ENCODE measurements at places on chromosomes 3 and 15.

GRCh38 chr3:185353823-185354614, 8.9 kb upstream of the MAP3K13 start:
- peak; percentile 11 for DNase-seq

DNA sequence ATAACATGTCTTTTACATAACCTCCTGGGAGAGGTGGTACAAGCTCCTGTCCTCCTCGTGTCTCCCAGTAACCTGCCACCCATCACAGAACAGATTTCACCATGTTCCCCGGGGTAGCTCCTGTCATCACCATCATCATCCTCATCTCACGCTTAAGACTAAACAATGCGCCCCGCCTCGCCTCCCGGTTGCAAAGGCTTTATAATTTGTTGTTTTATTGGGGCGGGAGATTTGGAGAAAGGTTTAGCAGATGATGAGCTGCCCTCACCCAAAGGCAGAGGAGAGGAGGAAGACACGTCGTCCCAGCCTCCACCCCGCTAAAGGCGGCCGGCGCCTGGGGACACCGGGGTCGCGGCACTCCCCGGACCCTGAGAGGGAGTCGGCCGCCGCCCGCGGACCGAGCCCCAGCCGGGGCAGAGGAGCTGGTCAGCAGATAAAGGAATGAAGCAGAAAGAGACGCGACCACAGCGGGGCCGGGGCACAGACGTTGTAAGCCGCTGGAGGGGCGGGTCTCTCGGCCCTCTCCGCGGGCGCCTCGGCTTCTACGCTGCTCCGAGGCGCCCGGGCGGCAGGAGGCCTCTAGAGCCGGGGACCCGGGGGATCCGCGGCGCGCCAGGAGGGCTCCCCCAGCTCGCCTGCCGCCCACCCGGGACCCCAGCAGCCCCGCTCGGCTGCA, 589 bp downstream of the HERC1 start:
- DNase-seq, result no peak

DNA sequence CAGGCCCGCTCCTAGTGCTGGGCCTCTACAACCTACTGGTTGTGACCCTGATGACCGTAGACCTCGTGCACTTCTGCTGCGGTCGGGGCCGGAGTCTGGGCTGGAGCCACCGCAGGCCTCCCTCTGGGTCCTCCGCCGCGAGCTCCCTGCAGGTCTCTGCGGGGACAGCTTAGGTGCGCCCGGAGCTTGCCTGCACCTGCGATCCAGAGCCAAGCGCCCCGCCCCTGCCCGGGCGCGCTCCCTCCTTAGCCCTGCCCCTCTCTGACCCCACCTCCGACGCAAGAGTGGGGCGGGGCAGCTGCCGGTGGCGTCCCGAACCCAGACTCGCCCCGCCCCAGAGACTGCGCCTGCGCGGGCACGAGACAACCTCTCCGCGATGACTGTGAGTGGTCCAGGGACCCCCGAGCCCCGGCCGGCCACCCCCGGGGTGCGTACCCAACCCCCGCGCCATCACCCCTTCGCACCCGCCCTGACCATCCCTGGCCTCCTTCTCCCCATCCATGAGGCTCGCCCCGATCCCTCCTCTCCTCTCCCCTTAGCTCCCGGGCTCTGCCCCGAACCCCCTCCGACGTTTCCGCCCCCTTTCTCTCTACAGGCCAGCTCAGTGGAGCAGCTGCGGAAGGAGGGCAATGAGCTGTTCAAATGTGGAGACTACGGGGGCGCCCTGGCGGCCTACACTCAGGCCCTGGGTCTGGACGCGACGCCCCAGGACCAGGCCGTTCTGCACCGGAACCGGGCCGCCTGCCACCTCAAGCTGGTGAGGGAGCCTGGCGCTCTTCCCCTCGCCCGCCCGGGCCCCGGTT, at the start of gene UNC45A:
Gene UNC45A (plus strand): TSS at position 337 of the 803 bp plus-strand sequence. CDS start 40 bp downstream, at position 377.
- peak; percentile 89 for DNase-seq

GRCh38 chr3:38163841-38164642, 1.3 kb upstream of the OXSR1 start:
- DNase-seq, result no peak

GRCh38 chr3:23662079-23662617, 143.6 kb upstream of the UBE2E1 start:
- no peak for DNase-seq

GRCh38 chr15:99095626-99096025, 9.3 kb upstream of the SYNM start:
- no peak for DNase-seq

DNA sequence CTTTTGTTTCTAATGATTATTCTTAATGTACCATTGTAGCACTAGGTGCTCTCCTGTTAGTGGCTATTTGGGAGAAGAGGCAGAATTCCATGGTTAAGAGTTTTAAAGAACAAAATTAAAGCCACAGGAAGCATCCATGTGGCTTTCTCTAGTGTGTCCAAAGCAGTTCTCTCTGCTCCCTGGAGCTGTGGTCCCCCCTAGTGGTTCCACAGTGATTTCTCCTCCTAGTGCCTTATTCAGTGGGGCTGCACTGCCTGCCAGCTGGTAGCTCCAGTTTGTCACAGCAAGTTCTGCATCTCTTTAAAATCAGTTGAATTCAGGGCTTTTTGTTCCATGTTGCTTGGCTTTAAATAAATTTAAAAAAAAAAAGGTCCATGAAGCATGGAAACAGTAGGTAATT, 39.6 kb upstream of the FAM98B start:
- no peak for DNase-seq

- no peak for DNase-seq
Measured at GRCh38 chr15:75738014-75738646, 25.5 kb upstream of the CSPG4 start.

GRCh38 chr3:13462822-13463221, 17.3 kb upstream of the HDAC11 start:
- DNase-seq, result no peak

- DNase-seq, result no peak
Measured at GRCh38 chr15:43998607-43999006, 171.8 kb downstream of the WDR76 start.

DNA sequence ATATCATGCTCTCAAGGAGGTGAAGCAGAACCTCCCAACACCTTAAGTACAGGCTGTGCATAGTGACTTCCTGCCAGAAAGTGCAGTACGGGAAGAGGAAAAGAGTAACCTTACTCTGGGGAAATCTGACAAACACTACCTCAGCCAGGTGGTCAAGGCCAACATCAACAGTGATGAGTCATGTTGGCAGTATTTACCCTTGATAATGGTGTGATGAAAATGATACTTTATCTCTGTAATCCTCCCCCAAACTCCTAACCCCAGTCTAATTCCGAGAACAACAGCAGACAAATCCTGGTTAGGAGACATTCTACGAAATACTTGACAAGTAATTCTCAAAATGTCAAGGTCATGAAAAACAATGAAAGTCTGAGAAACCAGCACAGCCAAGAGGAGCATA, 26.5 kb downstream of the ANKDD1A start:
- DNase-seq, result no peak

DNA sequence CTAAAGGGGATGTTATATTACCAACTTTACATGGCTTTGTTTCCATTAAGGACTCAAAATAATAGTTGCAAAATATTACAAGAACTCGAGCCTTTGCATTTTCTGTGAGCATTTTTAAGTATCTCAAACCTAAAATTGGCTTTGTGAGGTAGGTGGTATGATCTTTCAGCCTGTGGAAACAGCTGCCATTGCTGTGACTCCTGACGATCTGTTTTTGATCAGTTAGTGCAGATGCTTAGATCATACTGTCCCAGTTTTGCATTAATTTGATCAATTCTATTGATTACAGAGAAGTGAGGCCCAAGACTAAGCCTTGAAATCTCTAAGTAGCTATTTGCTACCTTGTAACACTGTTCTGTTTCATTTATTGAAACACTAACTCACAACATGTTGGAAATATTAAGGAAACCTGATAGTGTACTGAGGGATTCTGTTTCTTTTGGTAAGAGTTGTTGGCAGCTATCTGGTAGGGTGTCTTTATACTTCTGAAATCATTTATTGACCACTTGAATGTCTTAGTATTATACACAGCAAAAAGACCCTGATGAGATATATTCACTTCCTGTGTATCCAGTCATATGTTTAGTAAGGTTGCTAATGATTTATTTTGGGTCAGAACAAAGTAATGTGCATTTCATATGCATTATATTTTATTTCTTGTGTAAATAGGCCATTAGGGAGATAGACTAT, 14.8 kb downstream of the SKIL start:
- no peak for DNase-seq

DNA sequence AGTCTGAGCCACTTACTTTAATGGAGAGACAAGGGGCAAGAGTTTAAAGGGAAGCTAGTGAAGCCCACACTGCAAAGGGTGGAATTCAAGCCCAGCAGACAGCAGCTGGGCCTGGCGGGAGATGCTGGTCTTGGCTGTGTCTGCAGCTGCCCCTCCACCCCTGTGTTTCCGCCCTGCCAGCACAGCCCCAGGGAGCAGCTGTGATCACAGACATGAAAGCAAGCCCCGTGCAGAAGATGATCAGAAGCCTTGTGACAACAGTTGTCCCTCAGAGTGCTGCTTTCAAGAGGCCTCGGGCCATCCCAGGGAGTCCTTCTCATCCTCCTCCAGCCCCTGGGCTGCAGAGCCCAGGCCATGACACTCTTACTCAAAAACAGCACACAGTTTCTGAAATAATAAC, 24.1 kb upstream of the SLC6A1 start:
- DNase-seq, result no peak

DNA sequence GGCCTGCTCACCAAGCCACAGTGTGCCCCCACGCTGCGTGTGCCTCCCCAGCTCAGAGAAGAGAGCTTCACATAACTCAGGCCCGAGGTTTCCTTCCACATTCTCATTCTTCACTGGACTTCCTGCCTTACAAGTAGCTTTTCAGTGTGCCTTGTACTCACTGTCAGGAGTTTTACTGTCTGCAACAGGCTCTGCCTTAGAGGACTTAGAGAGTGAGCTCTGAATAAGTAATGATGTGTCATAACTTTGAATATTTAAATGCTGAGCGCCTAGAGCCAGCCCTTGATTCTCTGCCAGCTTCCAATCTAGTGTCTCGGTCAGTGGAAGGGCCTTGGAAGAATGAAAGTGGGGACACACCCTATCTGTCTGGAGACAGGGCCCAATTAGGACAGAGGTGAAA, 41.8 kb downstream of the ITGB5 start:
- DNase-seq, result no peak

DNA sequence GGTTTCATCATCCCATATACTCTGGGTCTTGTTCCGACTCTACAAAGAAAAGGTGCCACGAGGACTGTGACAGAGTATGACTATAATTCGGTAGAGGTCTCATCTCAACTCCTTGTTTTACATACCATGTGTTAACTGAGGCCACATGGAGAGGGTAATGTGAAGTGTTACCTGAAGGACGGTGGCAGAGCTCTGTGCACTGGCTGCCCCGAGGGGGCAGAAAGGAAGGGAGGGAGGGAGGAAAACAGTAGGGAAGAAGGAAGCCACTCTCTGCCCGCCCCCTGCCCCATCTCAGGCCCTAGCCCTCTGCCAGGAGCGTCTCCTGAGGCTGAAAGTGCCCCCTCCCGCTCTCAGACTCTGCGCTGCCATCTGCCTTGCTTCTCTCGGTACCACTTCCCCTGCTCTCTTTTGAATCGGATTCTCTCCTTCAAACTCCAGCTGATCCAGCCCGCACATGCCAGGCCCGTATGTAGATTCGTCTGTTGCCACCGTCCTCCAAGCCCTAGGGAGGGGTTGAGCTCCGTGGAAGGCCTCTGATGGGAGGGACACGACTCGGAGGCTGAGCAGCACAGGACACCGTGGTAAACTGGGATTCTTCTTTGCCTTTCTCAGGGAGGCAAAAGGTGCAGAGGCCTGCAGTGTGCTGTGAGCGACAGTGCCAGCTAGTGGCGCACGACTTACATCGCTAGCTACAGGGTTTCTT, 70.5 kb upstream of the ATP10A start:
- DNase-seq, result peak; percentile 24

GRCh38 chr3:5023777-5024346, 44.6 kb downstream of the BHLHE40 start:
- DNase-seq, result no peak

GRCh38 chr15:49953421-49953820, 165.6 kb downstream of the ATP8B4 start:
- DNase-seq, result no peak

- DNase-seq, result no peak
Measured at GRCh38 chr3:66297260-66297873, 76.6 kb downstream of the SLC25A26 start.

DNA sequence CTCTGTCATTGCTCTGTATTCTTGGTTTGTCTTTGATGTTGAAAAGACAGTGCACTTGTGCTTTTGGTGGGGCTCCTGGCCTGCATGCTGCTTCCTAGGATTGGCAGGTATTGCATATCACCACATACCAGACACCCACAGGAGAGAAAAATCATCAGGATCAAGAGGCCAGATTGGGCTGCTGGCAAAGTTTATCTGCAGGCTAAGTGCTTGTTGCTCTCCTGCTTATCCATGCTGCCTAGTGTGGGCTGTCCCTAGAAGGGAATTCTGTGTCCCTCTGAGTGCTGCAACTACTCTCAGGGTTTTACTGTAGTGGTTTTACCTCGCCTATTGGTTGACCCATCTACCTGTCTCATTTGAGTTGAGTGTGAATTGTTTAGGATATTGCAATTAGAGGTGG, 833 bp upstream of the SLC22A13 start:
- no peak for DNase-seq

DNA sequence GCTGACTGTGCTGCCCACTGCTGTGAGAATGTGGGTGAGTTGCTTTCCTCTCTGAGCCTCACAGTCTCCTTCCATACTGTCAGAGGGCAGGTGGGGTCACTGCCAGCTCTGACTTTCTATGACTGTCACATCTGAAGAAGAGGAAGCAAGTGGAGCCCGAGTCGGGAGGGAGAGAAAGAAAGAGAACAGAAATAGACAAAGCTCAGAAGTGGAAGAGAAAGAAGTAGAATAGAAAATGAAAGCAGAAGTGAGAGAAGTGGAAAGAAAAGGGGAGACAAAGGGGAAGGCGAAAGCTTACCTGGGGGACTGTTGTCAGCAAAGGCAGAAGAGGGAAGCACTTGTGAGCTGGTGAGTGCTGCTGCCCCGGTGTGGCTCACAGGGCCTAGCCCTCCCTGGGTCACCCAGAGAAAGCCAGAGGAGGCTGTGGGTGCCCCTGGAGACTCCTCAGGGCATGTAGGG, 57.9 kb downstream of the EPHB1 start:
- DNase-seq, result no peak

DNA sequence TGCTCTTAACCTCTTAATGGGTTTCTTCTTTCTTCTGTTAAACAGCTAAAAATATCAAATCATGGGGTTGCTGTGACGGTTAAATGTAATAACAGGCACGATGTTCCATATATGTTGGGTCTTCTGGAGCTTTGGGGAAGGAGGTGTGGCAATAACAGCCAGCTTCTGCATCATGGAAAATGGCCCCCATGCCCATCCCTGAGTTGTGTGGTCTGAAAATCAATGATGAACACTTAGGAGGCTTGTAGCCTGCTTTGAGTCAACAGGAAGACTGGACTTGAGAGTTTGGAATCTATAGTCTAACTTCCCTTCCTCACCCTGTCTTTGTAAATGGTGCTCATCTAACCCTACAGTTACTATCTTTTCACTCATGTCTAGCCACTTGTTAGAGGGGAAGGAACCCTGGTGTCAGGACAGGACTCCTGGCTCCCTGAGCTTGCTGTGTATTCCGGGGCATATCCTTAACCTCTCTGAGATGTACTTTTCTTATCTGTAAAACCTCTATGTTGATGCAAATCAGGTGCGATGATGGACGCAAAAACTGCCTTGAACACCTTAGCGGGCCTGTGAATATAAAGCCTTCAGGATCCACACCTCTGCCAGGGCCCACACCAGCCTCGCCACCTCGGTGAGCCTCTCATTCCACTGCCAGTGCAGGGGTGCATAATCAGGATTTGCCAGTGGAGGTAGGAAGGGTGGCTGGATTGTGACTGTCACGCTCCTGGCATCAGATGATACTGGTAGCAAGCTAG, 27.5 kb downstream of the SMAD3 start:
- DNase-seq, result no peak

GRCh38 chr3:70298385-70298784, 14.1 kb downstream of the MDFIC2 start:
- DNase-seq, result no peak
